Mesendoderm (in vitro differentiated cells): ENCODE measurements at places on chromosomes 7 and 10.

- H3K4me1 ChIP-seq, result no peaks in the 10 kb centered on the region
- no peak for DNase-seq
- H3K4me3 ChIP-seq, result no peak overlapping the region
- no peaks in the 10 kb centered on the region for H3K36me3 ChIP-seq
- H3K27me3 ChIP-seq, result no peaks in the 10 kb centered on the region
- H3K27ac ChIP-seq, result no peak overlapping the region
Measured at GRCh38 chr10:5343979-5344378, 20.8 kb upstream of the UCN3 start.

GRCh38 chr10:98262571-98262970 is 5.4 kb downstream of the LOXL4 start:
- H3K4me1 ChIP-seq, result peaks cover 7% of the 10 kb centered on the region
- H3K27me3 ChIP-seq, result no peaks in the 10 kb centered on the region
- H3K4me3 ChIP-seq, result no peak overlapping the region
- no peaks in the 10 kb centered on the region for H3K36me3 ChIP-seq
- DNase-seq, result peak; percentile 77

DNA sequence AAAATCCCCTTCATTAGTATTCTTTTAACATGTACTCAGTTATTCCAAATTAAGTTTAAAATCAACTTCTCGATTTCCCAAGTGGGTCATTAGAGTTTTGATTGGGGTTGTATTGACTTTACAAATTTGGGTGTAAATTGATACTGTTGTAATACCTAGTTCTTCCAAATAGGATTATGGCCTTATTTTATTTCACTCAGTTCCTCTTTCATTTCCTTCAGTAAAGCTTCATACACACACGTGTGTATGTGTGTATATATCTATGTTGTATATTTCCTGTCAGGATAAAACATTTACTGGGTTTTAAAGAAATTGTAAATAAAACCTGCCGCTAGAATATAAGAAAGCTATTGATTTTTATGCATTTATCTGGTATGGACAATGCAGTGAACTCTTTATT is 15.9 kb downstream of the YME1L1 start:
- no peak for DNase-seq
- H3K4me1 ChIP-seq, result no peaks in the 10 kb centered on the region
- no peaks in the 10 kb centered on the region for H3K27me3 ChIP-seq
- H3K36me3 ChIP-seq, result peaks cover 2% of the 10 kb centered on the region
- no peak overlapping the region for H3K27ac ChIP-seq

DNA sequence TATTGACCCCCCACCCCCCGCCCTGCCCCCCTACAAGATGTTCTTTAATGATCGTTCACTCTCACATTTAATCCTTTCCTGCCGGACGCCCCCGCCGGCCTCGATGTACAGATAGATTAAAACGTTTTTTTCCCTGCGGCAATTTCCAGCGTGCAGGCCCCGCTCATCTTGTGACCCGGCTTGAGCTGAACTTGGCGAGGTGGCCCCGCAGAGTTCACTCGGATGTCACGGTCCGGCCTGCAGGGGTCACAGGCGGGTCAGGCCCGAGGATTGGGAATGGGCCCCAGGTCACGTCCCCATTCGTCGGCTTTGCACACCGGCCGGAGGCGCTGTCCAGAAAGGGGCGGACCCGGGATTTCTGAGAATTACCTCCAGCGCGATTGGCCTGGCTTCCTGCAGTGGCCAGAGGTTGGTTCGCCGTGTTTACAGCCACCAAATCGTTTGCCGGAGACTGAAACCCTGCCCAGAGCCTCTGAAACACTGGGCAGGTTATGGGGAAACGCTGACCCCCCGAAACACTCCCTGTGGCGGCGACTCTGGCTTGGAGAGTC is 1.9 kb upstream of the CYP26A1 start:
- peak overlapping the region; percentile 29 for H3K4me3 ChIP-seq
- peak; percentile 82 for DNase-seq

DNA sequence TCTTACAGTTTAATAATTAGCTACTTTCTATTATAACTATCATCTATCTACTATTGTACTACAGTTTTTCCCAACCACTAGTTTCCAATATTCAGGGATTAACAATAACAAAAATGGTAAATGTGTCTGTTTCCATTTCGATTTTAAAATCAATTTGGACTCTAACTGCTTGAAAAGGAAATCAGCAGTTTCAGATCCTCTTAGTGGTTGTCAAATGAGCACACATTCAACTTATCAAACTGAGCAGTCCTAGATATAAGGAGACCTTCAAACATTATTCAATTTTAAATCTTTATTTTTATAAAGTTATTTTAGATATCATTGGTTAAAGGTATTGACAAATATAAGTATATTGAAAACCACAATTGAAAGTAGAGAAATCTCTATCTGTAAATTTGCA is 46.8 kb upstream of the CD36 start:
- no peaks in the 10 kb centered on the region for H3K36me3 ChIP-seq
- no peaks in the 10 kb centered on the region for H3K27me3 ChIP-seq
- H3K4me1 ChIP-seq, result no peaks in the 10 kb centered on the region
- no peak for DNase-seq

DNA sequence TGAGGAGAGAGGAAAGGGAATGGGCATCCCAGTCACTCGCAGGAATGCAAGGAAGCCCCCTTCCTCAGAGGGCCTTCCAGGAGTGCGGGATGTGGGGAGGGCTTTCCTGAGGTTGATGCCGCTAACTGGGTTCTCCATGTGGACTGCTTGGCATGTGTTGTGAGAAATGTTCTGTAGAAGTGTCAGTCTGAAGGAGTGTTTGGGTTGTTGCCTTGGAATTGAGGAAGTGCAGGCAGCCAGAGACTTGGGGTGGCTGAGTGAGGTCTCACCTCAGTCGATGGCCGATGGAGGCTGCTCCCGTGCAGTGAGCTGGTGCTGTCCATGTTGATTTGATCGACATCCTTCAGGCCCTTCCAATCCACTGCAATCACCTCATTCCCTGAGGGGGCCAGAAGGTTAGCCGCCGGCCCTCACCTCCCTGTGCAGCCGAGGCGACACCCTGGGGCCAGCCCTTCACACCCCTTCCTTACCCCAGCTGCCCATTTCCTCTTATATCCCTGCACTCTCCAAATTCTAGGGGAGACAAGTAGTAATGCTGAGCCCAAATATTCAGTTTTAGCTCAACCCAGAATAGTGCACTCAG is 2.7 kb downstream of the FAM131B start:
- no peak overlapping the region for H3K4me3 ChIP-seq
- no peak overlapping the region for H3K27ac ChIP-seq
- DNase-seq, result no peak
- no peaks in the 10 kb centered on the region for H3K36me3 ChIP-seq
- H3K27me3 ChIP-seq, result no peaks in the 10 kb centered on the region
